Left renal pelvis (tissue), 4 donors: ENCODE measurements at places on chromosomes 16 and 17.

- DNase-seq, result no peak
Measured at GRCh38 chr16:51755039-51755501, 604.0 kb upstream of the SALL1 start.

- DNase-seq, result no peak
Measured at GRCh38 chr17:17372856-17373520, 69.8 kb downstream of the NT5M start.

DNA sequence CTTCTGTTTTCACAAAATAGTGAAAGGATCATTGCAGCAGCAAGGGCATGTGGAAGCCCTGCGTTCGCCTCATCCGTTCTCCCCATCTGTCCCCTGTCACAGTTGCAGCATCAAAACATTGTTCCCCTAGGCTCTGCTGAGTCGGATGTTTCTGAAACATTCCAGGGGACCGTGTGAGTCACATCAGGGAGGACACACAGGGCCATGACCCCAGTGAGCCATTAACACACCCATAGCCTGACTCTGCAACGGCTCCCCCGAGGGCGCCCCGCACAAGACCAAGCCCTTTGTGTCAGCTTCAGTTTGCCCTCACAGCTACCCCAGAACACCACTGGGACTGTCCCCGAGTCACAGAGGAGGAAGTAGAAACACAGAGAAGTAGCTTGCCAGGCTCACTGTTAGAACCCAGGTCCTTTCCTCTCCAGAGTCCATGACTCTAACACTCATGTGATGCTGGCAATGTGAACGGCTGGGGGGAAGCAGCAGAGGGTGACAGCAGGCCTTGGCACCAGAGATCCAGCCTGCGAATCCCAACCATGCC, 63.3 kb upstream of the HSBP1 start:
- no peak for DNase-seq

DNA sequence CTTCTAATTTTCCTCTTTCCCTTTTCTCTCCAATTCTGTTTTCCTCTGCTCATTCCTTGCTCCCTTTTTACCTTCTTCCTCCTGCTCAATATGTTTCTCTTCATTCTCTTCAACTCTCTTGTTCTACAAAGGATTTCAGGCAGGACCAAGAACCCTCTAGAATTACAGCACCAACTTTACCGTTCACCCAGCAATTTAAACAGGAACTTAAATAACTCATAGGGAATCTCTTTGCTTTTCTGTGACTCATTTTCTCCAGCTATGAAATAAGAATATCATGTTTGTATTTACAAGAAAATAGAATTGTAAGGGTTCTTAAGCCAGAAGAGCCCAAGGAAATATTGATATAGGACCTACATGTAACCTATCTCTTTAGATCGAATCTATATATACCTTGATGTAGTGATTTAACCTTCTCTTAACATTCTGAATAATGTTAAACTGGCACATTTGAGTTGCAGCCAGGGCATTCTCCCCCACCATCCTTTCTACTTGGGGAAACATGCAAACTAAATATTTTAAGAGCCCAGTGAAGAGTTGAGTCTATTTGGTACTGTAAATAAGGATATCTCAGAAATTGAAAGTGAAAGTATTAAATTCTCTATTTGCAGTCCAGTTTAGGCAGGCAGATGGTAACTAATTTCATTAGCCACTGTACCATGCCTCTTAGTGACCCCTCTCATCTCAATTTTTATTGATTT, 137.0 kb downstream of the ANKFN1 start:
- DNase-seq, result no peak

GRCh38 chr16:89230255-89230654, 12.8 kb downstream of the ZNF778 start:
- no peak for DNase-seq

- no peak for DNase-seq
Measured at GRCh38 chr16:66289051-66289680, 77.3 kb upstream of the CDH5 start.

GRCh38 chr16:76370344-76370743, 93.1 kb downstream of the CNTNAP4 start:
- DNase-seq, result no peak

- DNase-seq, result no peak
Measured at GRCh38 chr16:27174007-27174406, 29.3 kb upstream of the KDM8 start.

DNA sequence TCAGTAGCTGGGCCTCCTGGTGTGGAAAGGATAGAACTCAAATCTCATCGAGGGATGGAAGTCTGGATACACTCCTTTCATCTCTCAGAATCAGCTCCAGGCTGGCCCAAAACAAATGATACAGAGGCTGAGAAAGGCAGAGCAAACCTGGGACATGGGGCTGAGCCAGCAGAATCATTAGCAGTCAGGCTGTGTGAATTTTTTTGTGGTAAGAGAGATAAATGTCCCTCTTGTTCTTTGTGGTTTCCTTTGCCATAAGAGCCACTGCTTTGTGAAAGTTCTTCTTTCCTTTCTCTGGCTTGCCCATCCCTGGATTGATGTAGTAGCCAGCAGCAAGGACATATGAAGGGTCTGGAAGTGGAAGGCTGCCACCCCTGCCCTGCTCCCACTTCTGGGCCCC, 146.2 kb downstream of the CDH13 start:
- DNase-seq, result no peak

DNA sequence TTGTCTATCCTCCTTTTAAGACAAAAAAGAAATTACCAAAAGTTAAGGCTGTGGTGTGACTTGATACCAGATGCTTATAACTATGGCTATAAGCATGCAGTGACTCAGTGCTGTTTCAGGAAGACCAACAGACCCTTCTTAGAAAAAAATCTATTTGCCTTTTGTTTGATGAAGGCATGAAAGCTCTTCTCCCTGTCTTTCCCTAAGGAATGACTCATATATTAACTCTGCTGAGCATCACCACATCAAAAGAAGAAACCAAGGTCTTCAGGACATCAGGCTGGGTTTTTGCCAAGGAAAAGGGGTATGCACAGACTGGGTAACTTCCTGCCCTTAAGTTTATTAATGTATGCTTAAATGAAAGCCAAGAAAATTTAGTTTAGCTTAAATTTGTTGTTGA, 47.1 kb downstream of the VMP1 start:
- DNase-seq, result no peak

DNA sequence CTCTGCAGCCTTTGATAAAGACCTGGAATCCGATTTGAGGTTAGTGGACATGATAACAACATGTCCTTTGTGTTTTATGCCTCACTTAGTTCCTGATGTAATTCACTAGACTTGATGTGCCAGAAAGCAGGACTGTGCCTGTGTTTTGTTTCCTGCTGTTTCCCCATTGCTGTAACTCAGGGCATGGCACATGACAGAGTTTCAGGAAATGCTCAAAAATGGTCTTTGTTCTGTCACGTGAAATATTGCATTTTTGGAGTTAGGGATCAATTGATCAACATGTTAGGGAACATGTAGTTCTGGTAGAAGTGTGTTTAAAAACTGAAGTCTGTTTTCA, 32.8 kb downstream of the DHX38 start:
- no peak for DNase-seq

- no peak for DNase-seq
Measured at GRCh38 chr16:59605706-59606105, 871.6 kb upstream of the GOT2 start.

- DNase-seq, result no peak
Measured at GRCh38 chr16:59216291-59216690, 482.2 kb upstream of the GOT2 start.

DNA sequence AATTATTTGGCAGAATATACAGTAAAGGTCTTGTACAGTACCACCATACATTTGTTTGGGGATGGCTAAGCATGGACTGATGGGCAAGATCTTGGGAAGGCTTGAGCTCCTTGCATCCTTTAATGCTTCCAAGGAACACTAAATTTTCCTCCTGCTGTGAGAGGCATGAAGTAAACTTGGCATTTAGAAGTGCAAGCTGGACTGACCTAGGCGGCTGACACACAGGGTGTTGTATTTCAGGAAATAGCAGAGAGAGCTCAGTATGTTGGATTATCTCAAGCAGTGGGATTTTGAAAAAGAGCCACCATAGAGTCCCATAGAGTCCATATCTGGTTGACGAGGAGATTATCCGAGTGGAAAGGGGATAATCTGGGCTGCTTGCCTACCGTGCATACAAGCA, 2137.1 kb downstream of the TP53TG3F start:
- DNase-seq, result no peak

DNA sequence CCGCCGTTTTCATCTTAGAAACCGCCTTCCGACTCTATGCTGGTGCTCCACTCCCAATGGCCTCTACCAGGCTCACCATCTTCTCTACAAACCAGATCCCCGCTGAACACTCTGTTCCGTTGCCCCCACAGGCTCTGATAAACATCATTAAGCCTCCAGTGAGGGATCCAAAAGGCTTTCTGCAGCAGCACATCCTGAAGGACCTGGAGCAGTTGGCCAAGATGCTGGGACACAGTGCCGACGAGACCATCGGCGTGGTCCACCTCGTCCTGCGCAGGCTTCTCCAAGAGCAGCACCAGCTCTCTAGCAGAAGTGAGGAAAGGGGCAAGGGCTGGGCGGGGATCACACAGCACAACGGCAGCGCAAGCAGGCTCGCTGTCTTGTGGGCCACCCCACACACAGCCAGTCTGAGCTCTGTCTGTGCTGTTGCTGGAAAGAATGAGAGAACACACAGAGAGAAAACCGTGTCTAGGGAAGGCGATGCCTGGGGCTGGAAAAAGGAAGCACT, 33.5 kb upstream of the ENDOV start:
- no peak for DNase-seq

DNA sequence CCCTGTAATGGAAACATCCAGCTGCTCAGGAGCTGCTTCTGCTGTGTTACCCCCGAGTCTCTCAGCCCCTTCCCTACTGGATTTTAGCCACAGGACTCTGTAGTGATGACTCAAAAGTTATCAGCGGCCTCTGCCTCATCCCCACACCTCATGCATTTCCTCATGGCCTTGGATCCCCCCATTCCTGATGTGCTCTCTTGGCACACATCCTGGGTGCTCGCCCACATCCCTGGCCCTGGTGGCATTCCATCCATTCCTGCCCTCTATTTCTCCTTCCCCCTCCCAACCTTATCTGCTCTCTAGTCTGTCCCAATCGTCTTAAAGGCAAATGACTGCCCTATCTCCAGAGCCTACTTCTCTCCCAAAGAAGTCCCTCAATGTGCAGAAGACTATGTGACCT, 24.6 kb downstream of the MARF1 start:
- DNase-seq, result no peak

- no peak for DNase-seq
Measured at GRCh38 chr17:67476787-67477335, 99.8 kb downstream of the PITPNC1 start.

GRCh38 chr17:44279666-44280391, 11.9 kb upstream of the SLC4A1 start:
- no peak for DNase-seq

DNA sequence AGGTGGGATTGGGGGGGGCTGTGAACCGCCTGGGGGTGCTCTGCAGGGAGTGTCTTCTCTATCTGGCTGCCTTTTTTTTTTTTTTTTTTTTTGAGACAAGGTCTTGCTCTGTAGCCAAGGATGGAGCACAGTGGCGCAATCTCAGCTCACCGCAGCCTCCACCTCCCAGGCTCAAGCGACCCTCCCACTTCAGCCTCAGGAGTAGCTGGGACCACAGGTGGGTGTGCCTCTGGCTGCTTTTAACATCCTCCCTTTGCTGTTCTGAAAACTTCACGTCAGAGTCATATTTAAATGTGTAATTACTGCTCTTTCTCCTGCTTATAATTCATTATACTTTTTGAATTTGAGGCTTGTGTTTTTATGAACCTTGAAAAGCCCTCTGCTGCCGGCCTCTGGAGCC, 78.4 kb downstream of the ZNF778 start:
- no peak for DNase-seq

GRCh38 chr16:63596716-63597115, 1525.1 kb downstream of the CDH11 start:
- DNase-seq, result no peak

DNA sequence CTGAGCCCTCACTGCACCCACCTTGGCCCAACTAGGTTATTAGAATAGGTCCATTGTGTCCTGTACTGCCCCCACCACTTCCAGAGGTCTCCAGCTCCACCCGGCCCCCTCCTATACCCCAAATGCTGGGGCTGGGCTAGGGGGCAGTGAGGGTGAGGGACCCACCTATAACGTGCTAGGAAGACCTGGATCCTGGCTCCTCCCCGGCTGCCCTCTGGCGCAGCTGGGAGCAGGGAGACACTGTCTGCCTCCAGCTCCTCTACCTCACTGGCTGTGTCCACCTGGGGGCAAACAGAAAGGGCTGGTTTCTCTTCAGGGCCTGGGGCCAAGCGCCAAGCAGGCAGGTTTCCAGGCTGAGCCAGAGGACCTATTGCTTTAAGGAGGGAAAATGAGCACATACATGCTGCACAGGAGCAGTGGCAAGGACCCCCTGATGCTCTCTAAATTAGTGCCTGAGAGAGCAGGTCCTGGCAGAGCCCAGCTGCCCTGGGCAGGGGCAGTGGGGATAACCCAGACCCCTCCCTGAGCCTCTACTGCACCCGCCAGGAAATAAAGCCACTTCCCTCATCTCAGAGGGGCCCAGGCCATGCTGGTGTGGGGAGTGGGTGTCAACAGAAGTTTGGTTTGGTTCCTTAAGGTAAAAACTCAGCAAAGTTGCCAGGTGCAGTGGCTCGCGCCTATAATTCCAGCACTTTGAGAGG, 12.2 kb downstream of the TSPOAP1 start:
- no peak for DNase-seq

- no peak for DNase-seq
Measured at GRCh38 chr17:8366231-8366630, 10.3 kb downstream of the KRABD2 start.

- DNase-seq, result no peak
Measured at GRCh38 chr16:84427553-84427952, 59.2 kb downstream of the ATP2C2 start.

GRCh38 chr16:48113001-48113400, 42.8 kb downstream of the ABCC12 start:
- DNase-seq, result no peak

- DNase-seq, result no peak
Measured at GRCh38 chr16:11857161-11857560, 5.8 kb upstream of the RSL1D1 start.

GRCh38 chr17:60253048-60253447, 103.3 kb downstream of the CA4 start:
- DNase-seq, result no peak

DNA sequence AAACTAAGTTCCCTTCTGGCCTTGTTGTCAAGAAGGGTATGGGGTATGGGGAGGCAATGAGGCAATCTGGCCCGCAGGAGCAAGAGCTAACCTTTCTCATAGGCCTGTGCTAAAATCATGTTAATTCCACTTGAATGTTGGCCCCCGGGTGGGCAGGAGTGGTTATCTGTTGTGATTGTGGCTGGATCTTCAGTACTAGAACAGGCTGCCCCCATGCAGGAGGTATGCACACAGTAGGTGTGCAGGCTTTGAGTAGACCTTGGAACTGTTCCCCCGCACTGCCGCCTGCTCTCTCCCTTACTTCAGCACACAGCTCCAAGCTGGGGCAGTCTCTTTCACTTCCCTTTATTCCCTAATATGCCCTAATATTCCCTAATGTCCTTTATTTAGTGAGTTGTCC, 52.4 kb upstream of the TANGO6 start:
- DNase-seq, result no peak

- no peak for DNase-seq
Measured at GRCh38 chr16:49866595-49867071, 10.7 kb upstream of the ZNF423 start.
